Stimulated activated CD4-positive, alpha-beta T cell treated with anti-CD3 and anti-CD28 coated beads, Interleukin-2, amount 100 ng/mL, for 24 hours (primary cell): ENCODE measurements at places on chromosomes 5 and 9.

- DNase-seq, result no peak
These were observed 65.9 kb upstream of the PLPP1 start for GRCh38 chr5:55600497-55601203.

DNA sequence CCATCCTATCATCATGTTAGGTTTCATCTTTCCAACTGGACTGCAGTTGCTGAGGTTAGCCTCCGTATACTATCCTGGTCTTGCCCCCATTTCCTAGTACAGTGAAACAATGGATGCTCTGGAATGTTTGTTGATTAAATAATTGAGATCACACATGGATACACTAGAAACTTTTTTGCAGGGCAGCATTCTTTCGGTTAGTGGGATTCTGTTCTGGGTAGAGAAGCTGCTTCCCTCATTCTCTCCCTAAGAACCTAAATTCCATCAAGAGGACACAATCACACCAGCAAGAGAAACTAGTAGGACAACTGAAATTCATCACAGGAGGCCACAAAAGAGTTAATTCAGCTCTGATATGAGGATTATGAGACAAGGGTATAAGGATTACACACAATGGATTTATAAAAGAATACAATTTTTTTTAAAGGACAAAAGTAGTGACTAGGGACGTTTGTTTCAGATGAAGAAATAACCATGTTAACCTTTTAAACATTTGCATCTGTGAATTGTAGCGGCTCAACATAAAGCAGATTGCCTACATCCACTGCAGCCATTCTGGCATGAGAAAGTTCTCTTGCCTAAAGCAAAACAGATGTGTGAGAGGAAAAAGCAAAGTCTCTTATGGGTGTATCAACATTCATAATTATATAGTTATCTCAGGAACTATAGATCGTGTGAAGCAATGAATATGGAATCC lies 162.7 kb upstream of the LHFPL2 start:
- no peak for DNase-seq

DNA sequence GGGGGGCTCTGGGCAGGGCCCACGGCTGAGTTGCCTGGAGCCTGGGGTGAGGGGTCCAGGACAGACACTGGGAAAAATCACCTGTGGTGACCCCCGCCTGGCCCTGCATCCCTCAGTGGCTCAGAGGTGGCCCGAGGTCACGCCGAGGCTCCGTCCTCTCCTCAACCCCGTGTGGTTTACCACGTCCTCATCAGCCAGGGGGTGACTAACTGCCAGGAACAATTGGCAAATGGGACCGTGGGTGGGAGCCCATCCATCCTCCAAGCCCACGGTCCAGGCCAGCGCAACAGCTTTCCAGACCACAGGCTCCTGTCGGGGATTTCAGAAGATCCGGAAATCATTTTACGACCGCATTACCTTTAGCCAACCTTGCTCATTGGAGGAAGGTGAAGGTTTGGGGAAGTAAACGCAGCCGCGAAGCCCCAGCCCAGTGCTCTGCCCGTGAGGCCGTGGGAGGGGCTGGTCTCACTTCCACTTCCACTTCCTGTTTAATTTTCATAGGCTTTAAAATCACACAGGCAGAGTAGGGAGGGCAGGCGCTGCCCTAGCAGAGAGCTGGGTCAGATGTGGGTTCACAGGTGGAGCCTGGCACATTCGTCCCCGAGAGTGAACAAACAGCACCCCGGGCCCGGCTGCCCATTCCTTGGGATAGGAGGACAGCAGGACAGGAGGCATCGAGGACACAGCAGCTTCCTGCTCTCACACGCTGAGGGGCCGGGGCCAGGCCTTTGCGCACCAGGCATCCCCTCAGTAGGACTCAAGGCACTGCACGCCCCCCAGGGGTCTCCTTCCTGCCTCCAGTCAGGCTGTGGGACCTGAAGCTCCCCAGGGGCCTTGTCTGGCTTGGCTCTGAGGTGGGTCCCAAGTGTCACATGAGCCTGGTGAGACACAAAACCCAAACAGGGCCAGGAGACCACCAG lies 19.8 kb upstream of the SLC9A3 start:
- DNase-seq, result peak; percentile 60

DNA sequence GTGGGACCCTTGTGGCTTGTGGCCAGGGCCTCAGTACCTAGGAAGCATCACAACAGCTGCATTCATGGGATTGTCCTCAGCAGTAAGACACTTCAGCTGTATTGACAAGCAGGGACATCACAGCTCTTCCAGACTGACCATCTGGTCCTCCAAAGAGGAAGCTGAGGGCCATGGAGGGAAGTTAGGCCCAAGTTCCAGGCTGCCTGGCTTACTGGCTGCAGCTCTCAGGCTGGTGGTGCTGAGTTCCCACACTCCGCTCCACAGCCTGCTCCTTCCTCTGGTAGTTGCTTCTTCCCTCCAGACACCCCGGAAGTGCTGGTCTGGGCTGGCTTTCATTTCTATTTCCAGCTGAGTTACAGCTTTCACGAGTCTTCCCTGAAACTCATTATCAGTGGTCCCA lies 5.7 kb upstream of the STING1 start:
- no peak for DNase-seq

DNA sequence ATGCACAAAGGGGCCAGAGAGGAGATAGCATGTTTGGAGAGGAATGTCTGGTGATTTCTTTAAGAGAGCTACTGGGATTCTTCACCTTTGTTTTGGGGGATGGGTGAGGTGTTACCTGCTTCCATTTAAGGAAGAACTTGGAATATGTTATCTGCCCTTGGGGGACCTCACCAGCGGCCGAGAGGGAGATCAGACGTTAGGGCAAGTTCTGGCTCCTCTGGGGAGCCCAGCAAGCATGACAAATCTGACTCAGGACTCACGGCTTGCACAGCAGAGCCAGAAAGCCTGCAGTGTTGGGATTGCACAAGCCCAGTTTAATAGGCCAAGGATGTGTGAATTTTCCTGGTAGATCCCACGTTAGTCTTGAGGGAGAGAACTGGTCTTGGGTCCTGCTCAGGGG lies 40.3 kb downstream of the SLC28A3 start:
- no peak for DNase-seq

GRCh38 chr9:129458155-129458661 lies 162.7 kb downstream of the C9orf50 start:
- DNase-seq, result peak; percentile 46
